Activated naive CD4-positive, alpha-beta T cell treated with anti-CD3 and anti-CD28 coated beads, Interleukin-2, amount 10 ng/mL, durations not matched to agents 7 days and 5 days (primary cell): ENCODE measurements at places on chromosomes 2 and 18.

DNA sequence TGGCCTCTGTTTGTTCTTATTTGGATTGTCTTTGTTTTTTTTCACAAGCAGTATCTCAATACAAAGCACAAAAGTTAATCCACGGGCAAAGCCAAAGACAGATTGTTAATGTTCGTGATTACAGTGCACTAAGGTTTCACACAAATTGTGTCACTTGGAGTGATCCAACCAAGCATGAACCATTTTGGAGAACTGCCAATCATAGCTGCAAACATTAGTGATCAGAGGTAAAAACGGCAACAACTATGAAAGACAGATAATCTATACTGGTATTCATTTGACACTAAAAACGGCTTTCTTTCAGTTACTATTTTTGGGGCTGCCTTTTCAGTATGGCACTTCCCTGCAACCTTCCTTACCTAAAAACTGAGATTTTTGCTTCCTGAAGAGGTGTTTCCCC, 213.1 kb upstream of the GULP1 start:
- DNase-seq, result no peak

GRCh38 chr2:179891237-179891636, 29.8 kb upstream of the ZNF385B start:
- DNase-seq, result no peak

DNA sequence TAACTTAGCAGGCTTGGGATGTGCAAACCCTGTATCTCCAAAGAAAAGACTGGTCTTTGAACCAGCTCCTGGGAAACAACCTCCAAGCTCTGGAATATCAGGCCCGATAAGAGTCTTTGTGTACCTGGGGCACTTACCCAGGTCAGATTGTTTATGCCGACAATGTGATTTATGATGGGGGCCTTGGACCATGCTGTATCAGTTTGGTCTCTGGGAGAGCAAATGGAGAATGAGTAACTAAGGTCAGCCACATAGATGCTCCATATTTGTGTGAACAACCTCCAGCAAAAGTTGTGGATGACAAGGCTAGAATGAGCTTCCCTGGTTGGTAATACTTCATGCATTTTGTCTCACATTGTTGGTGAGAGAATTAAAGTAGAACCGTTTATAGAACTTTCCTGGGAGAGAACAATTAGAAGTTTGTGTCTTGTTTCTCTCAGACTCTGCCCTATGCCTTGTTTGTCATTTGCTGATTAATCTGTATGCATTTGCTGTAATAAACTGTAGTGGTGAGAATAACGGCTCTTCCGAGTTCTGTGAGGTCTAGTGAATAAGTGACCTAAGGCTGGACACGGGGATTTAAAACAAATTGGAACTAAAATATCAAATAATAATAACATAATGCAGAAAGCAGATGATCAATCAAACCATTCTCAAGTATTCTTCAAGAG, 259.1 kb downstream of the XIRP2 start:
- no peak for DNase-seq

GRCh38 chr2:199987586-199987985, 32.2 kb downstream of the MAIP1 start:
- DNase-seq, result no peak

DNA sequence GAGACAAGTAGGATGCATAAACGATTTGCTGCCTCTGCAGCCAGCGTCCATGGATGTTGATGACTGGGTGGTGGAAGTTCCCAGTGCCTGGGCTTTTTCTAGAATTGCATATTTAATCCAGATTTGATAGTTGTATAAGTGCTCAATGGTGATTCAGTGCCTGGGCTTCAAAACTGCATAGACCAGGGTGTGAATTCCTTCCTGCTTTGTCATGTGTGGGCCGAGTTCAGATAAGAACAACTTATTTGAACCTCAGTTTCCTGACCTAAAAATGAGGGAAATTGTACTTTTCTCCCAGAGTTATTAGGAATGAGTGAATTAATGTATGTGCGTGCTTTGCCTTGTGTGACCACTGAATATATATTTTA, 154.6 kb downstream of the WDSUB1 start:
- DNase-seq, result no peak

- DNase-seq, result no peak
Observed at GRCh38 chr18:43129946-43130524, 14.6 kb upstream of the RIT2 start.

DNA sequence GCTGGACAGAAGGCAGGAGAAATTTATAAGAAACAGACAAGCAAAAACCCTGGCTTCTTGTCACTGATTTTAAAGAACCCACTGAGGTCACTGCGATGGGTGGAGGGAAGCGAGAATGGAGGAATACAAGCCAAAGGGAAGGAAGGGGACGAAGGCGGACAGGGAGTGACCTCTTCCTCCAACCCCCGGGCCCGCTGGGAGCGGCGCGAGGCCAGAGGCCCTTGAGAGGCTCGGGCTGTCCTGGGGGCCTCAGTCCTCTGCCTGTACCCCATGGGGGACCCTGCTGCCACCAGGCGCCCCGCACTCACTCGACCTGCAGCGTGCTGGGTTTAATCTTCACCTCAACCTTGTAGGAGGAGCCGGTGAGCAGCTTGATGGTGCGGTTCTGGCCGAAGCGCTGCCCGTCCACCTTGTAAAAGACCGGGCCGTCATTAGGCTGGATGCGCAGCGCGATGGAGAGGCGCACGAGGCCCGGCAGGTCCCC, 793 bp downstream of the CNRIP1 start:
- no peak for DNase-seq

DNA sequence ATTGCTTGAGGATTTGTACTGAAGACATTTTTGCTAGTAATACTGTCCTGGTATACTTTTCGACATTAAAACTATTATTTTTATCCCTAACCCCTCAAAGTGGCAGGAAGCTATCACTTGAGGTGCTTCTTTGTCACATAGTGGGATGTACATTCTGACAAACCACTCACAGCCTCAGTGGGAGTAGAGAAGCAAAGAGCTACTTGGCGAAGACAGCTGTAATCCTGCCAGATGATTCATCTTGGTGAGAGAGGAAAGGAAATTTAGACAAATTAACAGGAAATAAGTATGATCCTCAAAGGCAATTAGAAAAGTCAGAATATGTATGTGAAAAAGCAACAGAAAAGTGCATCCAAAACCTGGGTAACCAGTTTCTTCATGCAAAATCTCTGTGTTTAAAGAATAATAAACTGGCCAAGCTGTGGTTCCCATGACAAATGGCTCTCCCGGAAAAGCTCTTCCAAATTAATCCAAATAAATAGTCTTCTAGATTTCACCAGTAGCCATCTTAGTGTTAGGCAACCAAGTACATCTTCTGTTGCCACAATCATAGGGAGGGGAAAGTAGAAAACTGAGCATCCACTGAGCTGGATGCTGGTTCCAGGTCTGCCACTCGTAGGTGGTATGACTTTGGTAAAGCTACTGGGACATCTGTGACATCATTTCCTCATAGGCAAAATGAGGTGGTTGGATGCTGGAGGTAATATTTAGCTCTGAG, 308.0 kb upstream of the LYPD1 start:
- no peak for DNase-seq

- DNase-seq, result no peak
Observed at GRCh38 chr2:27369471-27370025, 590 bp downstream of the EIF2B4 start.

- DNase-seq, result no peak
Observed at GRCh38 chr18:76972241-76972640, 149.9 kb downstream of the ZNF236 start.

GRCh38 chr2:130846686-130847375, 10.1 kb downstream of the ARHGEF4 start:
- no peak for DNase-seq

GRCh38 chr2:47360927-47361326, 42.0 kb upstream of the MSH2 start:
- no peak for DNase-seq

DNA sequence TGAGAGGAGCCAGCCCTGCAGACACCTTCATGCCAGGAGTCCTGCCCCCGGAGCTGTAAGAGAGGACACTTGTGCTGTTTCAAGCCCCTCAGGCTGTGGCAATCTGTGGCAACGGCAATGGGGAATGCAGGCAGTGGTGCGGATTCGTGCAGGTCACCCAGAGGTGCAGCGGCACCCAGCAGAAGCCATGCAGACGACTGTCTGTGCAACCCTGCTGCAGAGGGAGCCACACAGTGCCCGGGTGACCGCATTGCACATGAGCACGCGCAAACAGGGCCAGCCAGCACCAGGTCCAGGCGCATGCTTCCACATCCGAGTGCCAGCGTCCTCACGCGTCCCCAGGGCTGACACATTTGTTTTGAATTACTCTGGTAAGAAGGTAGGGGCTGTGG, 84.8 kb upstream of the GPC1 start:
- DNase-seq, result no peak

GRCh38 chr2:19351899-19352697, 6.3 kb downstream of the OSR1 start:
- DNase-seq, result no peak

GRCh38 chr2:64203858-64204632, 59.8 kb upstream of the PELI1 start:
- DNase-seq, result peak; percentile 38

DNA sequence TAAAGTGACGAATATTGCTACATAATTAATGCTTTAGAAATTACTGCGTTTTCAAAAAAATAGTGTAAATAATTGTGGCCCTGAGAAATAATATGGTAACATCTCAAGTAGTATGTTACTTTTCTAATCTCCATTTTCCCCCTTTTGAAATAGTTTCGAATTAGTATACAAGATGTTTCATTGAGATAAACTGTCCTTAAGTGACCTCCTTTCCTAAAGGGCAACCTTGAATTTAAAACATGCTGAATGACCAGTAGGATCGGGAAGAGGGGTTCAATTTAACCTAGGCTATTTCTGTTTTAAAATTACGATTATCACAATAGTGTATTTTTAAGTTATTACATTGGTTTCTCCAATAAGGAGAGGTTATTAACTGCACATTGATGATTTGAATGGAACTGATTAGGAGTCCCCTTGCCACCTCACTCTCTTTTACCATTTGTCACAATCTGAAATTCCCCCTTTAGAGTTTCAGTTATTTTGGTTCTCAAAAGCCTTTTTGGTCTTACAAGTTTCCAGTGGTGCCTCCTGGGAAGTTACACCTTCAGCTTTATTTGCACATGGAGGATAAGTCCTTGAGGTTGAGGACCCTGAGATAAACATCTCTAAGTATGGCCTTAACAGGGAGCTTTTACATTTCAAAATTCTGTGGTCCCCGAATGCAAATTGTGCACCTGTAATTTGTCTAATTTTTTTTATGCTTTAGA, 2.3 kb downstream of the ACTR3 start:
- DNase-seq, result no peak

GRCh38 chr18:58576638-58577251, 52.1 kb downstream of the ALPK2 start:
- no peak for DNase-seq

DNA sequence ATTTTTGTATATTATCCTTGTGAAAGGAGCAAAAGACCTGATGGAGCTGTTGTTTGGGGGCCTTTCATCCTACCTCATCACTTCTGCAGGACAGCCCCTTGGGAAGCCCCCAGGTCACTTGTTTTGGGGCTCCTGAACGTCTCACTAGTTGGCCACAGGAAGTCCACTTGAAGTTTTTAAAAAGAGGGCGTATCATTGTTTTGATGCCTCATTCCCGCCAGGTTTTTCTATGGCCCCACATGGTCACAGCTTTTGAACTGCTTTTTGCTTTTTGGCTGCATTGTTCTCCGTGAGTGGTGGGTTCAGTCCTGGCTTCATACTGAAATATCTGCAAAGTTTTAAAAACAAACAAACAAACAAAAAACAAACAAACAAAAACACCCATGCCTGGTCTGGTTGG, 216.3 kb downstream of the PRKCE start:
- no peak for DNase-seq

DNA sequence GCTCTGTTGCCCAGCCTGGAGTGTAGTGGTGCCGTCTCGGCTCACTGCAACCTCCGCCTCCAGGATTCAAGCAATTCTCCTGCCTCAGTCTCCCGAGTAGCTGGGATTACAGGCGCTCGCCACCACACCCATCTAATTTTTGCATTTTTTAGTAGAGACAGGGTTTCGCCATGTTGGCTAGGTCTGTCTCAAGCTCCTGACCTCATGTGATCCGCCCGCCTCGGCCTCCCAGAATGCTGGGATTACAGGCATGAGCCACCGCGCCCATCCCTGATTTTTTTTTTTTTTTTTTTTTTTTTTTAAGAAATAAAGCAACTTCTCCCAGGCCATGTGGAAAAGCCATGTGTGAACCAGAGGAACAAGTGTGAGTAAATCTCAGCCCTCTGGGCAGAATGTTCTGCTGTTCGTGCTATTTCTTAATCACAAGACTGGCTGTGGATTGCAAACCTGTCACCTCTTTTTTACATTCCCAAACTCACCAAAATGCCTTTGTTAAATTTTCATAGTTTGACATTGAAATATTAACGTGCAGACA, 6.4 kb upstream of the SH3BP4 start:
- DNase-seq, result no peak

GRCh38 chr2:120953066-120953756, 217.5 kb downstream of the GLI2 start:
- DNase-seq, result no peak

DNA sequence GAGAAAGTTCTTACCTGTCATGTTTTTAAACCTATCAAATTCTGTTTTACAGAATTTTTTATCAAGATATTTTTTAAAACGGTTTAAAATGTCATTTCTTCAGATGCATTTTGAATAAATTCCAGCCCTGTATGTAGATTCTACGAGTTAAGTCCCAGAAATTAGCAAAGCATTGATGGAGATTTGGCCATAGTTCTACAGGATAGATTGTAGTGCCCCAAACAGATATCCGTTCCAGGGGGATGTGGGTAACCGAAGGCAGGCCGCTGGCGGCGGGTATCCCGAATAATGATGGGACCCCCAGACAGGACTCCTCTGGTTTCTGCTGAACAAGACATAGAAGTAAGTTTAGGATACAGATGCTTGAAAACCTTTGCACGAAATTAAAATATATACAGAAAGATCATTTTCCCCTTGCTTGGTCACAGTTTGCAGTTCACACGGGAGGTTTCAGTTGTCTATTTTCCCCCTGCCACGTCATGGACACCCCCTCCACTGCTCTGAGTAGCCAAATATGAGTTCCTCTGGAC, 755 bp downstream of the NOL4 start:
- no peak for DNase-seq

DNA sequence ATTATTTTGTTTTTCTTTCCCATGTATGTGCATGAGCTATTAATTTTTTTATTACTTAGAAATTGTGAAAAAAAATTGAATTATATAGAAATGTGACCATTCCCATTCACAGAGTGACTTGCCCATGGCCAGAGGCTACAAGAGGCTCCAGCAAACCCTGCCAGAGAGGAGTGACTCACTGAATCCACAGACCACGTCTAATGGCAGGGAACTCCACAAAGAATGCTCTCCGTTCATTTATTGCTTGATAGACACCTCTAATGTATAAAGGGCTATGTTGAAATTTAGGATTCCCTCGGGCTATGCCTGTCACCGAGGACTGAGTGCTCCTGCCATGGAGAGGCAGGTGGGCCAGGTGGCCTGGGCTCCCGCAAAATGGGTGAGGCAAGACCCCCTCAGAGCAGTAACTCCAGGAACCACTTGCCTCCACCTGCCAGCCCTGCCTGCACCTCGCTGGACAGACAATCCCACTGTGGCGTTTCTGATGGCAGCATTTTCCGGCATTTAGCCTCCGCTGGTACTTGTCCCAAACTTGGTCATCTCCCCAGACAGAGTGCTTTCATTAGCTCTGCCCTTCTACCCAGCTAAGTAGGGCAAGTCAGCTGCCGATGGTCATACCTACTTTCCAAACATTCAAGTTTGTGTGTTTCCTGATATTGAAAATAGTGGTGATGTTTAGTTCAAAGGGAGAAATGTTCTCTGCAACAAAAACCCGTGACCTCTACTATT, 200.3 kb downstream of the PRKCE start:
- DNase-seq, result no peak
